NCI-H446 treated with DMSO at 0.1 percent for 48 hours (cell line): ENCODE measurements at places on chromosomes 5 and 9.

DNA sequence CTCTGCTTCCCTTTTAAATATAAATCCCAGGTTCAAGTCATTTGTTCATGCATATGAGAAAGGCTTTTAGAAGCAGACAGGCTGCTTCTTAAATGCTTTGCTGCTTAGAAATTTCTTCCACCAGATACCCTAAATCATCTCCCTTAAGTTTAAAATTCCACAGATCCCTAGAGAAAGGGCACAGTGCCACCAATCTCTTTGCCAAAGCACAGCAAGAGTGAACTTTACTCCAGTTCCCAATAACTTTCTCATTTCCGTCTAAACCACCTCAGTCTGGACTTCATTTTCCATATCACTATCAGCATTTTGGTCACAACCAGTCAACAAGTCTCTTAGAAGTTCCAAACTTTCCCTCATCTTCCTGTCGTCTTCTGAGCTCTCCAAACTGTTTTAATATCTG, 679.8 kb upstream of the FTMT start:
- no peak for DNase-seq

DNA sequence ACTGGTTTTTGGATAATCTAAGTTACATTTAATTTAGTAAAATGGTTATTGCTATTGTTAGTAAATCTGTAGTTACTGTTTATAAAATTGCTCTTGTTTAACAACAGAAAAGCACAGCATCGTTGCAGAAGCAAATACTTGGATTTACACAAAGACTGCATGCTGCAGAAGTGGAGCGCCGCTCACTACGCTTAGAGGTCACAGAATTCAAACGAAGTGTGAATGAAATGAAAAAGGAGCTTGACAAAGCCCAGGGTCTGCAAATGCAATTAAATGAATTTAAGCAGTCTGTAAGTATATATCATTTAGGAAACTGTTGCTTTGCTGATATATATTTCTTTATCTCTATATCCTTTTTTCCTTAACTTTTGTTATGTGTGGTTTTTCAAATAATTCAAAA, 226.0 kb downstream of the CCDC171 start:
- no peak for DNase-seq

- no peak for DNase-seq
Observed at GRCh38 chr9:33843312-33843961, 26.5 kb downstream of the UBE2R2 start.

DNA sequence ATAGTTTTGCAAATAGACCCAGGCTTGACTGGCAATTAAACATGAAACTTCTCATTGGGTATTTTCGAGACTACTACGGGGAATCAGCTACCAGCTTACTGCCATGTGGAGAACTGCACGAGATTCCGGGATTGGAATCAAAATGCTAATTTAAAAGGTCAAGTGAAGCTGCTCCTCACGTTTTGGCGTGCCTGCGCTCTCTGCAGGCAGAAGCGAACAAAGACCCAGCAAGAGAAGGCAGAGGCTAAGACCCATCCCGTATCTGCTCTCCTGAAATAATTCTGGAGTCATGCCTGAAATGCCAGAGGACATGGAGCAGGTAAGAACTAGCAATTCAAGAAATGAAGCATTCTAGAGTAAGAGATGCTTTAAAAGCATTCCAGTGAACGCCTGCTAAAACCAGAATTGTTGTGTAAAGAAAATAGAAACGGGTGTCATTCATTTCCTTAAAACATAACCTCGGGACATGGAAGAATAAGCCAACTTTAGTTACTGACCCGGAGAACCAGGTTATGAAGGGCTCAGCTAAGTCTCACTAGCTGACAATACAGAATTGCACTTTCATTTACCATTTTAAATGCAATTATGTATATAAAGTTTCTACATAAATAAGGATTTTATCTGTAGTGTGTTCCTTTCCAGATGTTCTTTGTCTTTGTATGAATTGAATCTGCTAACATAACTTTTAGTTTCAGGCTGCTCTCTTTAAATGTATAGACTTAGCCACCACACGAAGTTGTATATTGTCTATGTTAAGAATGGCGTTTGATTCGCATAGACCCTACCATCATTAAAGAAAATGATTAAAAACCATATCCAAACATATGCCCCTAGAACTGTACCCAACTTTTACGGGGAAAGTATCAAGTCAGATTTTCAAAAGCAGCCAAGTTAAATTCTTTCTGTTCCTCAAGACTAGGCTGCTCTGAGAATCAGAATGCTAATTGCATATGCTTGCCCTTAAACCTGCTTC, 2.0 kb upstream of the MAT2B start:
- DNase-seq = no peak

- no peak for DNase-seq
Observed at GRCh38 chr9:105855987-105856386, 161.6 kb downstream of the TMEM38B start.

- DNase-seq = no peak
Observed at GRCh38 chr5:104778-105296, 12.9 kb downstream of the PLEKHG4B start.

GRCh38 chr5:117675646-117676045, 1101.0 kb upstream of the SEMA6A start:
- DNase-seq = no peak

DNA sequence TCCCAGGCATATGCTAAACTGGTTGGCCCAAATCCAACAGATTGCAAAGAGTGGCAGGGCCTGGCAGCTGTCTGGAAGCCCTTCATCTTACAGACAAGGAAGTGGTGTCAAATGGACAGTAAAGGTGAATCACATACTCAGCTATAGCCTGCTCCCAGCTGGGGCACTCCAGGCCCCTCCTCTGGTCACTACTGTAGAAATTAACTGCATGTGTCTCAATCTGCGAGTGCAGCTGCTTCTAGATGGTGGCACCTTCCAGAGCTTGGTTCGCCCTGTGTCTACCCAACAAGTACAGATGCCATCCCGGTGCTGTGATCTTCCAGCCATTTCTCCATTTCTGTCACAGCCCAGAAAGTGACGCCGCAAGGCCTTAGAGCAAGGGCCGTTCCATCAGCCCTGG, 50.2 kb downstream of the OTULIN start:
- DNase-seq = no peak

DNA sequence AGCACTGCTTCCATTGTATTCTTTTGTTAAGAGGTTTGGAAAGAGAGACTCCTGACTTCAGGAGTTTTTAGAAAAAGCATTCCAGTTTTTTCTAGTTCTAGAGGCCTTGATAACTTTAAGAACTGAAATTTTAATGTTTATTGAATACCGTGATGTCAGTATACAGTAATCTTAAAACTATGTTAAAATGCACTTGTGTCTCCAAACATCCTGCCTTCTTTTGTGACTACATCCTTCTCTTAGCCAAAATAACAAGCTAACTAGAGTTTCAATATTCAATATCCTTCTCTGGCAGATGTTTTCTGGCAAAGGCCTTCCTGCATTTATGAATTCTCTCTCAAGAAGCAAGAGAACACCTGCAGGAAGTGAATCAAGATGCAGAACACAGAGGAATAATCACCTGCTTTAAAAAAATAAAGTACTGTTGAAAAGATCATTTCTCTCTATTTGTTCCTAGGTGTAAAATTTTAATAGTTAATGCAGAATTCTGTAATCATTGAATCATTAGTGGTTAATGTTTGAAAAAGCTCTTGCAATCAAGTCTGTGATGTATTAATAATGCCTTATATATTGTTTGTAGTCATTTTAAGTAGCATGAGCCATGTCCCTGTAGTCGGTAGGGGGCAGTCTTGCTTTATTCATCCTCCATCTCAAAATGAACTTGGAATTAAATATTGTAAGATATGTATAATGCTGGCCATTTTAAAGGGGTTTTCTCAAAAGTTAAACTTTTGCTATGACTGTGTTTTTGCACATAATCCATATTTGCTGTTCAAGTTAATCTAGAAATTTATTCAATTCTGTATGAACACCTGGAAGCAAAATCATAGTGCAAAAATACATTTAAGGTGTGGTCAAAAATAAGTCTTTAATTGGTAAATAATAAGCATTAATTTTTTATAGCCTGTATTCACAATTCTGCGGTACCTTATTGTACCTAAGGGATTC, 43.1 kb downstream of the NDFIP1 start:
- DNase-seq = peak; percentile 45

GRCh38 chr5:99308131-99308530, 379.3 kb upstream of the CHD1 start:
- DNase-seq = no peak

DNA sequence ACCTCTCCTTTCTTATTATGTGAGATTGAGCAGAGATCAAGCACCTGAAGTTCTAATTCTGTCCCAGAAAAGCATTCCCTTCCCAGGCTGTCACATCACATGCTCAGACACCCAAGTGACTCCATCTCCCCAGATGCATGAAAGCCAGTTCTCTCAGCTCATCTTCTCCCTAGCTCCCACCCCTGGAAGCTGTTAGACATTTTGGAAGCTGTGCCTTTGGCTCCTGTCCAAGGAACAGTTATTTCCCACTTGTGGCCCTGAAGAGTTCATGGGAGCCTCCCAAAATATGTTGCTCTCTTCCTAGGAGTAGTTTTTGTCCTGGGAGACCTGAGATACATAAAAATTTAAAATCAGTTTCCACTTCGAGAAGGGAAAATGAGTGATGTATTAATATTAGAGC, 161.4 kb upstream of the GAS1 start:
- DNase-seq = no peak

DNA sequence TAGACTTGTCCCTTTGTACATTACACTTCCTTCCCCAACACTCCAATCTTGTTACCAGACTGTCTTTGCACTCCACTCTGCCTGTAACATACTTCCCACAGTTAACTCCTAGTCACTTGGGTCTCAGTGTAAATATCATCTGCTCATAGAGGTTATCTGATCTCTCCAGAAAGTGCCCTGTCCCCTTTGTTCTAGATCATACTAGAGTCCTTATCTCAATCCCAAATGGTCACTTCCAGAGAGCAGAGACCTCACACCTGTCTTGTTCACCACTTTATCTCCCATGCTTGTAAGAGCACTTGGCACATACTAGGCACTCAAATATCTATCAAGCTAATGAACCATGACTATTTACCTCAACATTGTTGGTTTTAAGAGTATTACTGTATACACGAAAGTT, 30.4 kb downstream of the SETX start:
- DNase-seq = no peak

- DNase-seq = no peak
Observed at GRCh38 chr5:147658293-147658932, 124.1 kb downstream of the JAKMIP2 start.
